Common myeloid progenitor, CD34-positive (primary cell): ENCODE measurements at places on chromosomes 5 and 9.
A peak's percentile ranks its signal among the peaks of the same experiment; 100 is the strongest.

DNA sequence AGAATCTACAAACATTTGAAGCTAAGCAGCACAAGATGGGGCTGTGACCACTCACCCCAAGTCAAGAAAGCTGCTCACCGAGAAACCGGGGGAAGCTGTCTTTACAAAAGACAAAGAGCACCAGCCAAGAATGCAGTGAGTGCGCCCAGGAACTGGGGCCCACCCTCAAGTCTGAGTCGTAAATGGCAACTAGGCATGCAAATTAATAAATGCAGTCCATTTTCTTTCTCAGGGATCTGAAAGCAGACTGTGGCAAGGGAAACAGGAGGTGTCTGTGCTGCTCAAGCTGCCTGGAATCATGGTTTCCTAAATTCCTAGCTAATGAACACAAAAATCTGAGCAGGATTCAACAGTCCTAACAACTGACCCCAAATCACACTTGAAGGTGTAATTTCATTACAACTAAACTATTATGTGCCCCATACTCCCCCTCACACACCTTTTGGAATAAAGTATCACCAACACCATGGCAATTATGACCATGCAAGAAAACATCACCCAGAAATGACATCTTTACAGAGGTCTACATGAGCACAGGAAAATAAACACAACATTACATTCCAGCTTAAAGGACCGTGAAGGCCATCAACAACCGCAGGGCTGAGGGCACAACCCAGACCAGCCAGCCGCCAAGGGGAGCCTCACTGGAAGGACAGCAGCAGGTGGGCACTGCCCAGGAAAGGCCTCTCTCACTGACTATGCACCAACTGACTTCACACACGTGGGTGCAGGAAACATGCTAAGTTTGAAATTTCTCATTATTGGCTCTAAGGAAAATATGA is 17.6 kb downstream of the NSUN2 start:
- no peak for DNase-seq

DNA sequence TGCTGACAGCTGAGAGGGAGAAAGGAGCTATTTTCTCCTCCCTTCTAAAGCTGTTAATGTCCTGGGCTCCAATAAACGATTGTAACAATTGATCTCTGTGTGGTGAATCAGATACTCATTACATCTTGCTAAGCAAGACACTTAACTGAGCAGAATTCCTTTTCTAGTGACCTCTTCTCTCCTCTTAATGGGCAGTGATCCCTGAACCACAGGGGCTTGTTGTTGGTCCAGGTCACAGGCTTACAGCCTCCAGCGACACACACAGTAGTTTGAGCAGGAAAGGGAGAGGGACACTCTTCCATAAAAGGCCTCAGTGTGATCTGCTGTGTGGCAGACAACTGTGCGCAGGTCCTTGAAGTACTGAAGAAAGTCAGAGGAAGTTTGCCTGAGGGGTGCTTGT is 58.5 kb upstream of the MYO10 start:
- DNase-seq = no peak

GRCh38 chr9:93100276-93100636 is 4.2 kb downstream of the CARD19 start:
- no peak for DNase-seq

GRCh38 chr5:15065091-15065490 is 193.5 kb upstream of the ANKH start:
- DNase-seq = no peak

GRCh38 chr5:133907075-133907474 is 61.4 kb downstream of the C5orf15 start:
- no peak for DNase-seq

DNA sequence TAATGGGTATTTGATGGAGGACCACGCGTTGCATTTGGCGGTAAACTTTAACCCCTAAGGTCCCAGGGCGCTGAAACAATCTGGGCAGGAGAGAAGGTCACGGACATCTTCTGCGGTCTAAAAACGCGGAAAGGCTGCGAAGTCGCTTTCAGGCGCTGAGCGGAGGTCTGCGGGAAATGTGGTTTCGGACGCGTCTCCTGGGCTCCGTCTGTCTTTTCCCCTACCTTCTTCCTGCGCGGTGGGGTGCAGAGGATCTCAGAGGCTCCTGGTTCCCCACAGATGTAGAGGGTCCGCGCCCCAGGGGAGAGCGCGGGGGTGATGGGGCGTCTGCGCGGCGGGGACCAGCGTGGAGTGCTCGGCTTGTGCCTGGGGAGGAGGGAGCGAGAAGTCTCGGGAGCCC is 58.4 kb downstream of the ZNF510 start:
- peak; percentile 58 for DNase-seq

GRCh38 chr5:172715421-172715780 is 55.6 kb downstream of the DUSP1 start:
- no peak for DNase-seq

- no peak for DNase-seq
Measured at GRCh38 chr5:33023649-33024048, 312.5 kb downstream of the NPR3 start.

- DNase-seq = no peak
Measured at GRCh38 chr5:106523852-106524251, 1146.9 kb downstream of the EFNA5 start.

DNA sequence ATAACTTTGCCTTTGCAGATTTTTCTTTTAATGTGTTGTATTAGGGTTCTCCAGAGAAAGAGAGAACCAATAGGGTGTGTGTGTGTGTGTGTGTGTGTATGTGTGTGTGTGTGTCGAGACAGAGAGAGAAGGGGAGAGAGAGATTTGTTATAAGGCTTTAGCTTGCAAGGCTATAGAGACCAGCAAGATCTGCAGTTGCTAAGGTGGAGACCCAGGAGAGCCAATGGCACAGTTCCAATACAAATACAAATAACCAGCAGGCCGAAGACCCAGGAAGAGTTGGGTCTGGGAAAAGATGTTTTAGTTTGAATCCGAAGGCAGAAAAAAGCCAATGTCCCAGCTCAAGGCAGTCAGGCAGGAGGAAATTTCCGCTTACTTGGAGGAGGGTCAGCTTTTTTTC is 23.0 kb downstream of the TMOD1 start:
- DNase-seq = no peak

DNA sequence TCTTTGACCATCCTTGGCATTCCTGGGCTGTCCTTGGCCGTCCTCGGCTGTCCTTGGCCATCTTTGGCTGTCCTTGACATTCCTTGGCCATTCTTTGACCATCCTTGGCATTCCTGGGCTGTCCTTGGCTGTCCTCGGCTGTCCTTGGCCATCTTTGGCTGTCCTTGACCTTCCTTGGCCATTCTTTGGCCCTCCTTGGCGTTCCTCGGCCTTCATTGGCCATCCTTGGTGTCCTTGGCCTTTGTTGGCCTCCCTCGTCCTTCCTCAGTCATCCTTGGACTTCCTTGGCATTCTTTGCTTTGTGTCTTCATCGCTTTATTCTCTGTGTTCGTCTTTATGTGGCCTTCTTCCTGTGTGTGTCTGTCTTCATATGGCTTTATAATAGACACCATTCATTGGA is 20.7 kb downstream of the NDUFS6 start:
- no peak for DNase-seq

- no peak for DNase-seq
Measured at GRCh38 chr9:116471093-116471906, 215.8 kb upstream of the TRIM32 start.

GRCh38 chr9:133906932-133907910 is 84.9 kb downstream of the VAV2 start:
- no peak for DNase-seq

DNA sequence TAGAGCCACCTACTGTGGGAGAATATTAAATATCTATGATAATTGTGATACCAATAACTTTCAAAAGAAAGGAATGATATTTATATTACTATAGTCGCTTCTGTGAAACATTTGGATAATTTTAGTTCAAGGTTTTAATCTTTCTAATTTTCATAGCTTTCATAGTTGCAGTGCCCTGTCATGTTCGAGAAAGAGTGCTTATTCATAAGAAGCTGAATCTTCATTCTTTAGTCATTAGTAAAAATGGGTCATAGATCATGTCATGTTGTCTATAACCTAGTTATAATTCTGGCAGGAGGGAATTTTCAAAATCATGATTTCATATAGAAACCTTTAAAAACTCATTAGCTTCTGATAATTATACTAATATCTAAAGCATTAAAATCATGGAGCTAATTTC is 685.6 kb downstream of the CETN3 start:
- no peak for DNase-seq

DNA sequence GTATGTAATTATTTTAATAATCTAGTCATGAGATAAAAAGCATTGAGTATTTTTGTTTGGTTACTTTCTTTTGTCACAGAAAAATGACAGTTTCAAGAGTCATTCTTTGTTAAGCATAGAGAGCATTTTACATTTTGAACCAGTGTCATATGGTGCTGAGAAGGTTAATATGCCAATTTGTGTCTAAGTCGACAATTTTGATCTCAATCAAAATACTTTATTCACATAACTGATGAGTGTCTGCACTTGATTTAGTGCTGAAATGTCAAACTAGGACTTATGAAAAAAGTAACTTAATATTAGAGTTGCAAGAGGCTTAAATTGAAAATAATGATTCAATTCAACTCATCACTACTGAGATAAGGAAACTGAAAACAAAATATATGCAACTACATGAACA is 1804.6 kb upstream of the ACO1 start:
- DNase-seq = no peak

- no peak for DNase-seq
Measured at GRCh38 chr5:172725785-172726184, 45.2 kb downstream of the DUSP1 start.

- DNase-seq = no peak
Measured at GRCh38 chr5:94080390-94080789, 339.0 kb upstream of the POU5F2 start.

DNA sequence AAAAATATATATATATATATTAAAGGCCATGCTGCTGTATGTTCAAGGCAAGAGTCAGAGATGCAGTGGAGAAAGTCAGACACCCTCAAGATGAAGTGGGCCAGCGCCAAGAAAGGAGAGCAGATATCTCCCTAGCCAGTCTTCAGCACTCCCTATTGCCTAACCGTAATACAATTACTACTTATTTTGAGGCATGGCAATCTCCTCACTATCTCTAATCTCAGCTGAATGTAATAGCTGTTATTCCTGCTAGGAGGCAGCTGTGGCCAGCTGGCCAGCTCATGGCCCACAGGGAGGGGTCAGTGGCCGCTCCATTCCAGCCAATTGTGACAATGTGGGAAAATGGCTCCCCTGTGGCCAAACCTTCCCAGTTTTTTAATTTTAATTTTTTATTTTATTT is 87.5 kb upstream of the FBXW11 start:
- no peak for DNase-seq

DNA sequence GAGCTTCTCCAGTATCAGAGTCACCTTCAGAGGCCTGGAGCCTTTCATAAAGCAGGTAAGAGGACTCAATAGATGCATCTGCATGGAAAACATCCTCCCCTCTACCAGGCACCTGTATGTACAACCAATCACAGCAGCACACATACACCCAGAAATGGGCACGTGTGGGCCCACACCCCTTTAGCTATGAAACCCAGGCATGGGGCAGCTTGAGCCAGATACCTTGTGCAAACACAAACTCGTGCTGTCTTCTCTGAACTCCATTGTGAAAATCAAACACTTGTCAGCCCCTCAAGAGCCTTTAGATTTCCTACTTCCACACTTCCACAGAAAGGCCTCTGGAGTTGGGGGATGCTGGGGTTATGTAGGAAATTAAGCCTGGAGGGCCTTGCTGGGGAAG is 1.1 kb upstream of the CSF2 start:
- DNase-seq = no peak

DNA sequence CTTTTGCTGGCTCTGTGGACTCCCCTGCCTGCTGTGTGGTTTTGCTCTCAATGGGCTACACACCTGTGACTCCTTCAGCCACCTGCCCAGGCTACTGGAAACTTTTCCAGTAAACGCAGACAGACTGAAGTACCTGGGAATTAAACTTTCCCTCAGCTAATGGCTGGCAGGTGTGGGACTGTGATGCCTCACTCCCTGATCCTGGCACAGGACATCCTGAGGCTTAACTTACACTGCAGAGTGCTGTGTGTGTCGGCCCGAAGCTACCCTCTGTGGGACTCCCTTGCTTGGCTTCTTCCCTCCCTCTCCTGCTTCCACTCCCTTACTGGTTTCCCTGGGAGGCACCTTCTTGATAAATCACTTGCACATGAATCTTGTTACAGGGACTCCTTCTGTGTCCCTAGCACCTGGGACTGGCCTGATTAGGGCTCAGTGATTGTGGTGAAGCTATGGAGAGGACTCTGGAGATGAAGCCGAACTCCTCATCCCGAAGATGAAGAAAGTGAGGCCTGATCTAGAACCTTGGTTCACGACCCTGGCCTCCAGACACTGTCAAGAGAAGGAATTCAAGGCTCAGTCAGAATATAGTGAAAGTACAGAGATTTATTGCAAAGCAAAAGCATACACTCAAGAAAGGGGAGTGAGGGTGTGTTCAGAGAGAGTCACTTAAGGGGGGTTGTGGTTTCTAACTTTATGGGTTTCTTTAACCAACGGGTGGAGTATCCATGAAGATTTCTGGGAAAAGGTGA is 113.4 kb upstream of the ALDH1B1 start:
- no peak for DNase-seq

DNA sequence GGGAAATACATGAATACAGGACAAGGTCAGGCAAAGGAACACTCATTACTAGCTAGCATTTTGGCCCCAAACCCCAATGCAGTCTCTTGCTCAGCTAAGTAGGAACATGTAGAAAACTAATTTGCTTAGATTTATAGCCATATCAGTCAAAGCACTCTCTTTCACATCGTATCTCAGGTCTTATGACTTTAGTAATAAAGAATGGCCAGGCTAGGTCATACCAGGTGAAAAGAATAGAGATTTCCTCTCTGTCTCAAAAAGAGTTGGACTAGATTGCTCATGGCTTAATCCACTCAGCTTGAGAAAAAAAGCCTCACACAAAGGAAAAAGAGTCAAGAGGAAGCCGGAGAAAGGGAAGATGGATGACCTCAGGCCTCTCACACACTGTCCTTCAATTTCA is 772.7 kb upstream of the SEMA6A start:
- no peak for DNase-seq

DNA sequence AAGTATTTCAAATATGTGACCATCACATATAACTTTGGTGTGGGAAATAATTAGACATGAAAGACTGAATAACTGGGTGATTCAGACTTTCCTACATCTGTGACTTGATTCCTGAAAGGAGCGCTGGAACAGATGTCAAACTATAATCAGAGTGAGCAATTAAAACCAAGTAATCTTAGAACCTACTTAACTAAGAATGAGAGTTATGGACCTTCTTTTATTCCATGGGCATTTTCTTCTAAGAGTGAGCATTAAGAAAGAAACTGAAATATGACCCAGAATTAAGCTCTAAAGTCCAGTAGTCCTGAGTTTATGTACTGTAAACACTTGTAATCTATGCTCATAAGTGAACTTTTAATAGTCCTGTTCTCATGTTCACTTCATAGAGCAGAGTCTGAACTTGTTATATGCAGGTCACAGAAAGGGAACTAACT is 68.4 kb downstream of the PAM start:
- no peak for DNase-seq

DNA sequence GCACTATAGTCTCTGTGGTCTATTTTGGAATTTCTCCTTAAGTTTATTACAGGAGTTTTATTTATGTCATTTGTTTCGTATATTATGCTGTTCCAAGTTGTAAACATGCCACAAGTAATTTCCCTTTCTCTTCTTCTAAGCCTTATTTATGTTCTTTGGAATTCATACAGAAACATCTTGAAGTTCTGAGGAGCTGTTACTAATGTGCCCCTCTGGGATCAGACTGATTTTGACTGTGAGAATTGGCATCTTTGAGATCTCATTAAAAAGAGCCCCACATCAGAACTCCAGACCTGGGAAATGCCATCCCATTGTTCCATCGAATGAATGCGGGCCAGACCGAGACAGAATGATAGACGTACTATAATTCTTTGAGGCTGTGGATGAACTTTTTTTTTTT is 138.8 kb upstream of the CD180 start:
- DNase-seq = no peak
